ENCODE measurements at places on chromosomes 6 and 20.

- DNase-seq = no peak
Observed at GRCh38 chr6:41177287-41177686, 14.4 kb upstream of the TREM2 start.

GRCh38 chr20:51768759-51769517 lies 748 bp upstream of the ATP9A start:
- DNase-seq = no peak

DNA sequence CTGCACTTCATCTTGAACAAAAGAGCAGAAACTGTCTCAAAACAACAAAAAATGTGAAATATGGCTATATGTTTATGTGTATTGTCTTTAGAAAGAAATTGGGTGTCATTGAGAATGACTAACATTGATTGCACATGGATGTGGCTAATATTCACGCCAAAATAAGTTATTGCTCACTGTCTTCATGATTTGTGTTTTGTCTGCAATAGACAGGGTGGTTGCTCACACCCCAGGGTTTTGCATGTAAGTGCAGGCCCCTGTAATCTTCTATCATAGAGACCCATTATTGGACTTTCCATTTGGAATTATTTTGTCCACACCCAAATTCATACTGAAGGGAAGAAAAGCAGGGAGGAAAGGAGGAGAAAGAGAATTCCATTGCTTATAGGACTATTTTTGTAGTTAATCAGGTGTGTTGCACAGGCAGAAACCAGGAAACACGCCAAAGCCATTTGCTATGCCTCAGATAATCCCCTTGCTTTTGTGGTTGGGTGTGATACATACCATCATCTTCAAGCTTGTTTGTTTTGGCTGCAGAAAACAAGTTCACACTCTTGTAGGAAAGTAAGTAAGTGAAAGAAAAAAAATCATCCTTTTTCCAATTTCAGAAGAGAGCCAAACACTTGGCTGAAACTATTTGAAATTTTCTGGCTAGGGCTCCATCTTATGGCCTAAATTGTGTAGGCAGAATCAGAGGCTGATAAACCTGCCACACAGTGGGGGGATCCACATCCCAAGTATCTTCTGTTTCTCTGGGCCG lies 214.1 kb downstream of the COL12A1 start:
- no peak for DNase-seq

DNA sequence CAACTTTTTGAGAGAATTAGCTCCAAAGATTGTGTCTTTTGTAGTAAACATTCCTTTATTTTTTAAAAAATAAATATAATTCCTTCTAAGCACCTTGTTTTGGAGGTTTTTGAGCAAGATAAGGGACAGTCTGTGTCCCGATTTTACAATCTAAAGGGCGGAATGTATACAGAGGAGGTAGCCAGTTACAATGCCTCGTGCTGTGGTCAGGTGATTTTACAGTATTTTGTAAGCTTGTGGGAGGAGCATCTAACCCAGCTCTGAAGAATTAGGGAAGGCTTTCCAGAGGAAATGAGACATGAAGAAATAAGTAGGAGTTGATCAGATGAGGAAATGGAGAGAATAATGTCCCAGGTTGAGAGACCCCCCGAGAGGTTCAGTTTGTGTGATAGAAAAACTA lies 1.3 kb downstream of the HINT3 start:
- no peak for DNase-seq

DNA sequence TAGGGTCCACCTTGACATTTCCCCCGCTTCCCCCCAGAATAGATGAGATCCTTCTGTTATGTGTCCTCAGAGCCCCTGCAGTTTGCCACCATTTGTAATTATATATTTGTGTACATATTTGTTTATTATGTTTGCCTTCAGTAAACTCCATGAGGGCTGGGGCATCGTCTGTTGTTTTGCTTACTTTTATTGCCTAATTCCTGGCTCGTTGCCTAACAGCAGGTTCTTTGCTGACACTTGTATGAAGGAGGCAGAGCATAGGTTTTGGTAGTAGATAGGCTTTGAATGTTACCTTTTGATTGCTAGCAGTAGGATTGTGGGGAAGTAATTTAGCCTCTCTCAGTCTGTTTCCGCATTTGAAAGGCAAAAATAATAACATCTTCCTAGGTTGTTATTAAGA lies 9.9 kb downstream of the MAP3K4 start:
- no peak for DNase-seq

DNA sequence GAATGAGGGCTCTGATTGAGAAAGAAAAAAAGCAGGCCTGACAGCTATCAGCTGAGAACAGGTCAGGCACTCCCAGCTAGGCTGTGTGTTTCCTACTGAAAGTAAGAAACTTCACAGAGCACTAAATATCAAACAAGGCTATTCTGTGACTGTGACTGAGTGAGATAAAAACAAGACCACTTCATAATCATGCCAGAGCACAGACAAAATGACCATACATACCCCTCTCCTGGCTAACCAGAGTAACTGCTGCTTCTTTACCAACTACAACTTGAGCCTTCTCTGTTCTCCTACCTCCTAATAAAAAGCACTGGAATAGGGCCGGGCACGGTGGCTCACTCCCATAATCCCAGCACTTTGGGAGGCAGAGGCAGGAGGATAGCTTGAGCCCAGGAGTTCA lies 6.8 kb upstream of the BTN1A1 start:
- no peak for DNase-seq

DNA sequence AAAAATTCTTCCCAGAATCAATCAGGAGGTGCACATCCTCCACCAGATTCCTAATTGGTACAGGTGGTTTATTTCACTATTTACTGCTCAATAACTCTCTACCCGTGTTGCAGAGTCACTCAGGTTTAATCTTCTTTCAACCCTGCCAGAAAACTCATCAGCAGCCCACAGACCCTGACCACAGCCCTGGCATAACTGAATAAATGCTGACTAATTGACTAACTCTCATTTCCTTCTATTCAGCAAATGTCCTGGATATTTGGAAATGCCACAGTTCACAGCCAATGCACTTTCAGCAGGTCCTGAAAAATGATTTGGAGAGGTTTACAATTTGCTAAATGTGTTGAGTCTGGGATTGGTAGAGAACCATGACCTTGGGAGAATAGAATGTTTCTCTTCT lies 62.3 kb downstream of the TRMT6 start:
- DNase-seq = no peak

- DNase-seq = no peak
Observed at GRCh38 chr6:47066418-47066817, 24.3 kb upstream of the ADGRF1 start.

DNA sequence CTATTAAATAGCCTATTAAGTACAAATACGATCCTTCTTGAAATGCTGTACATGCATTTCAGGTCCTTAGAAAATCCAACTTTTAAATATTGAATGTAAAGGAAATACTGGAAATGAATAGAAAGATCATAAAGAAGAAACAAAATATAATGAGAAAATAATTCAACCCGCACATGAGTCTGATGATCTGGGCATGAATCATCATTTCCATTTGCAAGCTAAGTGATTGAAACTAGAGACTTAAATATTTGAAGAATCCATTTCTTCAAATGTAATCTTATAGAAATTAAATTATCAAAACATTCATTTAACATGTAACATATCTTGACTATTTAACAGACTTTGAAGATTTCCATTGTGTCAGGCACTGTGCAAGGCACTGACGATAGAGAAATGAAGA lies 977.0 kb downstream of the TFAP2A start:
- no peak for DNase-seq

GRCh38 chr20:25699914-25700313 lies 3.3 kb upstream of the ZNF337 start:
- DNase-seq = no peak

GRCh38 chr6:39666706-39667489 lies 58.3 kb downstream of the KIF6 start:
- DNase-seq = no peak

- no peak for DNase-seq
Observed at GRCh38 chr20:10560686-10561085, 113.1 kb downstream of the JAG1 start.

GRCh38 chr20:63980317-63980805 lies 571 bp upstream of the PRPF6 start:
- no peak for DNase-seq

- no peak for DNase-seq
Observed at GRCh38 chr20:20849161-20849560, 136.7 kb upstream of the RALGAPA2 start.

GRCh38 chr20:62274332-62274950 lies 28.4 kb upstream of the ADRM1 start:
- DNase-seq = no peak

GRCh38 chr6:101550451-101550850 lies 156.9 kb downstream of the GRIK2 start:
- no peak for DNase-seq

DNA sequence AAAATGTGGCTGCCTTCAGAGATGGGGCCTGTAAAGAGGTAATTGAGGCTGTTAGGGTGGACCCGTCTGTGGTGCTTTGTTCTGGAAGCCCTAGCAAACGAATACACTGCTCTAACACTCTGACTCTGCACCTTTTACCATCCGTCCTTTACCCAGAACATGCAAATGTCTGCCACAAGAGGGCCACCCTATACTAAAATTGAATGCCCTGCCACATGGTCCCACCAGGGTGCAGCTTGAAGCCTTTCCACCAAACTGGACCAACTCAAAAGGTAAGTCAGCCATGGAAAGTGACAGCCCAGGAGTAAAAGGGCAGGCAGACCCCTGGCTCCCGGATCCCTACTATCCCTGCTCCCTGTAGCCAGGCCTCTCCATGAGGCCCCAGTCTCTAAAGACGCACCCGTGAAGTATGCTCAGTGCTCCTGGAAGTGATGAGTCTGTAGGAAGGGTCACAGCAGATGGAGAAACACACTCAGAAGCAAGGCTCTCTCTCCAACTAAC lies 5.8 kb upstream of the BFSP1 start:
- peak; percentile 81 for DNase-seq

GRCh38 chr6:139732451-139732850 lies 358.0 kb upstream of the CITED2 start:
- no peak for DNase-seq

DNA sequence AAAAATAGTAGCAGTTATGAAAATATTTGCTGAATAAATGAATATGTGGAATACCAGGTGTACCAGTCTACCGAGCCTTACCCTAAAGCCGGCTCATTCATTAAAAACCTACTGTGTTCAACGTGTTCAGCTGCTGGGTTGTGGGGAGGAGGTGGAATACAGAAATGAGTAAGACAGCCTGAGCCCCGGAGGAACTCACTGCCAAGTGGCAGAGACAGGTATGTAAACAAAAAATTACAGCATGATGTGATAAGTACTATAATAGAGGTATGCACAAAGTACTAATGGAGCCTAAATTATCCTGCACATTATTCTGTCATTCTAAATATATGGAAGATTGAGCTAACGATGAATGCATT lies 6.8 kb upstream of the ADTRP start:
- no peak for DNase-seq

GRCh38 chr6:47278545-47278944 lies 31.2 kb downstream of the TNFRSF21 start:
- DNase-seq = no peak

DNA sequence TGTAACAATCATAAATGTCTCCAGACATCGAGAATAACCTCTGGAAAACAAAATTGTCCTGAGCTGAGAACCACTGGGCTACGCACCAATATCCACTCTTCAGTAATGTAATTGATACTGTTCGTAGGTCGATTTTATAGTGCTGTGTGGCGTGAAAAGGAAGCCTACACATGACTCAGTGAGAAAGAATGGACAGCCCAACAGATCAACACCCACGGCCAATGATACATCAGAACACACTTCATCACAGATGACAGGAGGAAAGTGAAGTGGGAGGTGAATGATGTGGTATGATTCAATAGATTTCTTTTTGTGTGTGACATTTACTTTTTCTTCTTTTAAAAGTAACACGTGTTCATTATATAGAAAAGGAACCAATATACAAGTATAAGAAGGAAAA lies 93.5 kb downstream of the RPS12 start:
- DNase-seq = no peak

- no peak for DNase-seq
Observed at GRCh38 chr20:58883241-58883691, 30.8 kb downstream of the GNAS start.

DNA sequence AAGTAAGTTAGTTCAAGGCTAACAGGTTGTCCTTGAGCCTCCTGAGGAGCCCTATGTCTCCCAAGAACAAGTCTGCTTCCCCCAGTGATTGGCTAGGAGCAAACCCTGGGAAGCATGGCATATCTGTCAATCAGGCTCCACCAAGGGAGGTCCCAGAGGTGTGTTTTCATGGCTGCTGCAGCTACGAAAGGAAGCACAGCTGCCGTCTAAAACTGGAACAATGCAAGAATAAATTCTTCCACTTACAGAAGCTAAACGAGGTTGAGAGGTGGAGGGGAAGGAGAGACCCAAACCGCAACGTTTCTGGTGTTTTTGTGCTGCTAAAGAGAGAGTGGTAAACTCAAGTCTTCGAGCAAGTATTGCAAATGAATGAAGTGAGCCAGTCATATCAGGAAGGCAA lies 4.9 kb upstream of the PTGIS start:
- no peak for DNase-seq

DNA sequence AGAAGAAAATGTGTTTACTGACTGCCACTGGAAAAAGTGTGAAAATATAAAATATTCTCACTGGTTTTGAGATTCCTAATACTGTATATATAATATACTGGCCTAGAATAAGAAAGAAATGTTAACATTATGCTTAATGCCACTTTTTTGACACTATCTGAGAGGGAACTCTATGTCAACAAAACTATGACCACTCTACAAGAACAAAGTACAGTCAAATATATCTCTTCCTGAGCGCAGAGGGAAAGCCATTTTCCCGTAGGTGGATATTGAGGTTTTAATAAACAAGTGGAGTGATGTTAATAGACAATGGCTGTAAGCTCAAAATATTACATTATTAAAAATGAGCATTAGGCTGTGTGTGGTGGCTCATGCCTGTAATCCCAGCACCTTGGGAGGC lies 24.9 kb downstream of the LYRM4 start:
- DNase-seq = no peak

DNA sequence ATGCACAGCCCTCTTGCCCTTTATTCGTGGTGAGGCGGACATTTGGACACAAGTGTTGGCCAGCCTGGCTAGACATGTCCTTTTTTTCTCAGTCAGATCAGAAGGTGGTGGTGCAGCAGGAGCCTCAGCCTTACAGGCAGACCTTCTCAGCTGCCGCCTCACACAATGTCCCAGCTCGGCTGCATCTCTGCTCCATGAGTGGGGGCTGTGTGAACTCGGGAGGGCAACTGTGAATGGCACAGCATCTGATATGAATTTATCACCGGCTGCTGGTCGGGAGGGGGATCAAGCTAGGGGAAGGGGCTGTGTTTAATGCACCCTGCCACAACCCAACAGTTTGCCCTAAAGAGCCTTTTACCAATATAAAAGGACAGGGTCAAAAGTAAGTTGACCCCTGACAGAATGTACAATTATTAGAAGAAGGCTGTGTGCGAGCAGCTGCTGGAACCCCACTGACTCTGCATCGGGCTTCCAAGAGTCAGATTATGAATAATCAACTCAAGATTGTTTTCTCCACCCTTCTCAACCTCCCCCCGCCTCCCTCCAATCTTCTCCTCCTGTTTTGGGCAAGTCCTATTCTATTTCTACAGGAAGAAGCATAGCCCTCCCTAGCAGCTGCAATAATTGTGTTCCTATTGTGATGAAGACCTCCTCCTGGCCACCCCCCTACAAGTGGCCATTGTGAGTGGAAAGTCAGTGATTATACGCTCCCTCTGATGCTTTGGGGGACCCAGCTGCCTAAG lies 245.2 kb downstream of the PKHD1 start:
- no peak for DNase-seq

Data from SJSA1 (cell line).